Cerebellar cortex (tissue), 1 donor: ENCODE measurements at places on chromosomes 3 and 15.

GRCh38 chr3:98776140-98776493, 13.0 kb downstream of the ST3GAL6 start:
- DNase-seq, result no peak

- DNase-seq, result no peak
Measured at GRCh38 chr15:27587810-27588209, 511.3 kb downstream of the OCA2 start.

DNA sequence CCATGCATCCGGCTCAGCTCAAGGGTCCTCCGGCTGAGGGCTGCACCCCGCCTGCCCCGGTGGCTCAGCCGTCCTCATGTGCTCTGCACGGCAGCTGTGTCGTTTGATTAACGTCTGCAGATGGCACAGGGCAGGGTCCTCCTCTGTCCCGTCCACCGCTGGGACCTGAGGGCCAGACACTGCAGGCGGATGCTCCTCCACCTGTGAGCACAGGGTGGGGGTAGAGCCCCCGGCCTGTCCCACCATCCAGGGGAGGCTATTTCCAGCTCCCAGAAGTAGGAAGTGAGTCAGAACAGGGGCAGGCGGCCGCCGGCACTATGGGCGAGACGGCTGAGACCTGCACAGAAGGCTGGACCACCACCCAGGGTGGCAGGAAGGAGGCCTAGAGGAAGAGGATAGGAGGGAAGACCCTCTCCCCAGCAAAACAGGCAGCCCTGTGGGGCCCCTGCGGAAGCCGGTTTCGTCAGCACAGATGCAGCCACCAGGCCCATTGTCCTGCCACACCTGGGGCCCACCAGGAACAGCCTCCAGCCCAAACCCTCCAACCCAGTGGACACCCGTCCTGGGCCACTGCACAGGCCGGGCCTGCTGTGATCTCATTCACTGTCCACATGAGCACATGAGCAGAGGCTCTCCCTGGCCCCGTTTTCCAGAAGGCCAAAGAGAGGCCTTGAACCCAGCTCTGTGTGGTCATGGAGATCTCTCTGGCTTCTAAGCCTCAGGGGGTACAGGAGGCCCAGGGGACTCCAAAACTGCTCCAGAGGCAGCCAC, 12.6 kb upstream of the PLXND1 start:
- DNase-seq, result no peak

DNA sequence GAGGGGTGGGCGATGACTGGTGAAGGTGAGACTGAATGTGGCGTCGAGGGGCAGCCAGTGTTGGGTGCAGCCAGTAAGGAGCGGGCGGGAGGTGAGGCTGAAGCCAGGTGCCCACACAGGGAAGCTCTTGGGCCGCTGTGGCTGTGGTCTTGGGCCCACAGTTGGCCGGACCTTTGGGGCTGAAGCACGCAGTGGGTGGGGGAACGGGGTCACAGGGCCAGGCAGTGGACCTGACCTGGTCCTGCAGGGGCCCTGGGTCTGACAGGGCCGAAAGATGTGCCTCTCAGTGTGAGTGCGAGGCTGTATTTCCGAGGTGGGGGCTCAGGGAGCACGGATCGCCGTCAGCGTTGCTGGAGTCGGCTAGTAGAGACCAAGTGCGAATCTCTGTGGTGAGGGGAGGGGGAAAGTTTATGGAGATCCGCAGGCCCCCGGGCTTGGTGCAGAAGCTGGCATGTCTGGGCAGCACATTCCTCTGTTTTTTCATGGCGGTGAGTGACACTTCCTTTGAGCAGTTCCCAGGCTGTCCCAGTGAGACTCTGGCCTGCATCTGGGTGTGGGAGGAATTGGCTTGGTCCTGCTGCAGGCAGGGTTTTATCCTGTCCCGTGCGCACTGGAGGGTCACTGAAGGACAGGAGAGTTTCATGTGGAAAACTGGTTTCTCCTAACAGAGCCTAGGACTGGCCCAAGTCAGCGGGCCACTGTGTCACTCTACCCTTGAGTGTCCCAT, 100.8 kb downstream of the TMEM266 start:
- no peak for DNase-seq

GRCh38 chr15:39785841-39786240, 3.2 kb upstream of the FSIP1 start:
- peak; percentile 52 for DNase-seq

GRCh38 chr15:40340740-40341400, at the start of gene CCDC9B:
Gene CCDC9B, minus strand, starts transcription at chr15:40340939. Its CDS starts 120 bp downstream, at chr15:40340819.
- DNase-seq, result no peak

- no peak for DNase-seq
Measured at GRCh38 chr15:22989576-22990477, 9.7 kb upstream of the CYFIP1 start.

DNA sequence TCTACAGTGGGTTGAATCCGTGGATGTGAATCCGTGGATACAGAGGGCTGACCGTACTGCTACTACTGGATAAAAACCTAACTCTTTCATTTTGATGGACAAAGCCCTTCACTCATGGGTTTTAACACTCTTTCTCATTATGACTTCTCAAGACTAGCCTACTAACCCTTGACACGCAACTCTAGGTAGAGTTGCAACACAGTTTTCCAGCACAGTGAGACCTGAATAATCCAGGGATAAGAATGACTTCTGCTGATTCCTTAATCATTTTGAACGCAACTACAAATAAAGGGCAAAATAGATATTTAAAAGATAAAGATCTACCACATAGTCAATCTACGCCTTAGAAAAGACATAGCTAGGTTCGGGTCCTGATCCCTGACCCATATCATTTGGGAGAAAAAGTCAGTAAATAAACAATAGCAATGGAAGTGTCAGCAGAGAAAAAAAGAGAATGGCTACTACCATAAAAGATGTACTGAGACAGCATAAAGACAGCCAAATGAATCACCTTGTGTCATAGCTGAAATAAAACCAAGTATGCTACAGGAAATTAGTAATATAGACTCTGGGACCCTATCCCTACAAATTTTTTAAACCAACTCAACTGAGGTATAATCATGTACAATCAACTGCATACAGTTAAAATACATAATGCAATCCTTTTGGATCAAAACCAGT, 87.6 kb downstream of the DPH6 start:
- DNase-seq, result no peak

GRCh38 chr3:61371123-61371522, 119.9 kb upstream of the FHIT start:
- no peak for DNase-seq

GRCh38 chr3:184565421-184566211, 4.0 kb downstream of the EPHB3 start:
- peak; percentile 48 for DNase-seq

DNA sequence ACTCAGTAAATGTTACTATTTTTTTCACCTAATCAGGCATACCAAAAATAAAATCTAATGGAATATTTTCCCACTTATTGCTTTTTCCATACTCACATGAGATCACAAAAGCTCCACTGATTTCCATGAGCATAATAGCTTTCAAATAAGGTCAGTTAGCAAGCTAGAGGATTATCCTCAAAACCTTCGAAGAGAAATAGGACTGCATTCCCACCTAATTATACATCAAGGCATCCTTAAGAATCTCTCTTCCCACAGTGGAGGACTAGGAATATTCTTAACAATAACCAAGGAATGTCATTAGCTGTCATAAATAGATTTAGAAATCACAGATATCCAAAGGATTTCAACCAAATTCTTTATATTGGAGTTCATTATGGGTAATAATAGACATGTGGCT, 127.9 kb upstream of the STT3B start:
- no peak for DNase-seq

- DNase-seq, result peak; percentile 25
Measured at GRCh38 chr3:57803647-57804081, 47.6 kb downstream of the SLMAP start.

- DNase-seq, result no peak
Measured at GRCh38 chr3:149726716-149727407, 25.4 kb downstream of the COMMD2 start.

- DNase-seq, result no peak
Measured at GRCh38 chr3:99974989-99975388, 139.3 kb downstream of the FILIP1L start.

GRCh38 chr3:161821591-161821990, 325.0 kb downstream of the OTOL1 start:
- no peak for DNase-seq

- DNase-seq, result no peak
Measured at GRCh38 chr3:123031051-123031450, 3.5 kb upstream of the SEMA5B start.

- DNase-seq, result no peak
Measured at GRCh38 chr15:36844534-36844998, 255.8 kb downstream of the MEIS2 start.

GRCh38 chr3:131221731-131222130, 159.8 kb upstream of the NUDT16 start:
- DNase-seq, result no peak

DNA sequence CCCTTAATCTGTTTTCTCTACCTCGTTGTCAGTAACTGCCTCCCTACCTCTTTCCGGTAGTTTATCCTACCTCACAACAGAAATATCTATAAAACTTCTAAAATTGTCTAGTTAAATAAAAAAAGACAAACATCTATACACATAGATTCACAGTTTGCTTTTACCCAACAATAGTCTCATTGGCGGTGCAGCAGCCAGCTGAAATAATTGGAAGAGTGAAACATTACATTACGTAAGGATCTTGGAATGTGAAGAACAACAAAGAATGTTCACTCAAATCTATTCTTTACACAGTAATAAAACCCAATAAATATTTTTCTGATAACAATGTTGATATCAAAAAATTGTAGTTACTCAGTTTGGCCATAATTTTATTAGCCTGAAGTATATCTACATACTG, 115.5 kb upstream of the ARPP21 start:
- DNase-seq, result no peak

GRCh38 chr3:46272028-46272451, 29.8 kb downstream of the CCR3 start:
- DNase-seq, result no peak

- no peak for DNase-seq
Measured at GRCh38 chr15:34813446-34814190, 18.3 kb upstream of the ACTC1 start.

DNA sequence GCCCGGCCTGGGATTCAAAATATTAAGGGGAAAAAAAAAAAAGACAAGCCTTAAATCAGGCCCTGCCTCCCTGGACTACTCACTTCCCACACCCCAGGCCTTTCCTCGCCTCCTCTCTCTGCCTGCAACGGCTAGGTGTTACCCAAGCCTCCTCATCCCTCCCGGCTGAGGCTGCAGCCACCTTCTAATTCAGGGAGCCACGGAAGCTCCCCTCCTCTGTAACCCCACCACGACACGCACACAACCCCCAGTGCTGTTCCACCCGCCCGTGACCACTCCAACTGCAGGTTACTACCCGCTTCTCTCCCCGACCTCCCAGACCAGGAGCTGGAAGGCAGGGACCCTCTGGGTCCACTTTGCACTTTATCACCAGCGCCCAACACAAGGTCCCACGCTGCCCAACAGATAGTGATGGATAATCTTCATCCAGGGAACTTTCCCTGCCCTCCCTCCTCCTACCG, 936 bp downstream of the KIF7 start:
- DNase-seq, result no peak
